NCI-H2029 treated with DMSO at 0.1 percent for 48 hours (cell line): ENCODE measurements at places on chromosomes 4 and X.
A peak's percentile ranks its signal among the peaks of the same experiment; 100 is the strongest.

- DNase-seq = no peak
These were observed 132.3 kb downstream of the ZNF330 start for GRCh38 chr4:141352909-141353525.

- DNase-seq = no peak
These were observed 1898.0 kb upstream of the PCDH7 start for GRCh38 chr4:28822163-28822562.

- no peak for DNase-seq
These were observed 80.5 kb downstream of the FAM53A start for GRCh38 chr4:1603413-1604135.

- no peak for DNase-seq
These were observed 59.3 kb downstream of the MAGEA1 start for GRCh38 chrX:153238361-153238760.

DNA sequence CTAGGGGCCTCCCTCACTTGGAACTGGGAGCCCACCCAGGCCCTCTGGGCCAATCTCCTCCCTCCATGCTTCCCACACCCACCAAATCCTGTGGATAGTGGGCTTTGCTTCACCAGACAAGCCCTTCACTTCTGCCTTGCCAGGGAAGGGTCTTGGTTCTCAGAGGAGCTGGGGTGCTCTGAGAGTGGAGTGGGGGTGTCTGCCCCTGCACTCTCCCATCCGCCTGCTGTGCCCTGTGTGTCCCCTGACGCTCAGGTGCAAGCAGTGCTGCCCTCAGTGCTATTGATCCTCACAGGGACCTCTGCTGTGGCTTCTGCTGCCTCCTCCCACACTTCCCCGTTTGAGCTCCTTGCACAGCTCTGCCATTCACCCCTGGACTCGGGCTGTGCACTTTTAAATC is 117.3 kb upstream of the NKX1-1 start:
- no peak for DNase-seq

DNA sequence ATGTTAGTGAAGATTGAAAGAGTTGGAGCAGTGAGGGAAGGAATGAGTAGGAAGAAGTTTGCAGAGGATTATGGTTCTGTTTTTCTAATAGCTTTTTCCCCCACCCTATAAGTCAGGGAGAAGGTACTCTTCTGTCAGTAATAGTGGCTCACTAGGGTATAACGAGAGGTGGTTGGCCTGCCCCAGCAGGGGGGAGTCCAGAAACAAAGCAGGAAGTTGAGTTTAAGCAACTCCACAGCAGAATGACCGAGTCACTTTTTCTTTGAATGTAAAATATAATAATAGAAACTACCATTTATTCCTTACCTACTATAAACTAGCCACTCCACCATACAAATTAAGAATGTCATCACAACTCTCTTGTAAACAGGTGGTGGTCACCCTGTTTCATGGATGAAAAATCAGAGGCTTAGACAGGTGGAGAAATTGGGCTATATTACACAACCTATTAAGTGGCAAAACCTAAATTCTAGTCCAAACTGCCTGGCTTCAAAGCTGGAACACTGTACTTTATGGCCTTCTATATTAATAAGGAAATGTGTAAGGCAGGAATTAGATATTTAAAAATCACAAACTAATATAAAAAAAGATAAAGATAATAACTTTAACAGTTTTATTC is 21.9 kb downstream of the AP1AR start:
- no peak for DNase-seq

DNA sequence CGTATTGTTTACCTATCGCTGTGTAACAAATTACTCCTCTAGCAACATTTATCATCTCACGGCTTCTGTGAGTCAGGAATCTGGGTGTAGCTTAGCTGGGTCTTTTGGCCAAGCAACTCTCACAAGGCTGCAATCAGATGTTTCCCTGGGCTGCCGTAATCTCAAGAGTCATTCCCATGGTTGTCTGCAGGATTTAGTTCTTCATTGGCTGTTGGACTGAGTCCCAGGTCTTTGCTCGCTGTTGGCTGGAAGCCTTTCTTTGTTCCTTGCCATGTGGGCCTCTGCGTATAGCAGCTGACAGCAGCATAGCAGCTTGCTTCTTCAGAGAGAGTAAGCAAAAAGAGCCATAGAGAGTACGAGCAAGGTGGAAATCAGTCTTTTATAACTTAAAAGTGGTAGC is 16.8 kb downstream of the POLR2B start:
- DNase-seq = peak; percentile 63

DNA sequence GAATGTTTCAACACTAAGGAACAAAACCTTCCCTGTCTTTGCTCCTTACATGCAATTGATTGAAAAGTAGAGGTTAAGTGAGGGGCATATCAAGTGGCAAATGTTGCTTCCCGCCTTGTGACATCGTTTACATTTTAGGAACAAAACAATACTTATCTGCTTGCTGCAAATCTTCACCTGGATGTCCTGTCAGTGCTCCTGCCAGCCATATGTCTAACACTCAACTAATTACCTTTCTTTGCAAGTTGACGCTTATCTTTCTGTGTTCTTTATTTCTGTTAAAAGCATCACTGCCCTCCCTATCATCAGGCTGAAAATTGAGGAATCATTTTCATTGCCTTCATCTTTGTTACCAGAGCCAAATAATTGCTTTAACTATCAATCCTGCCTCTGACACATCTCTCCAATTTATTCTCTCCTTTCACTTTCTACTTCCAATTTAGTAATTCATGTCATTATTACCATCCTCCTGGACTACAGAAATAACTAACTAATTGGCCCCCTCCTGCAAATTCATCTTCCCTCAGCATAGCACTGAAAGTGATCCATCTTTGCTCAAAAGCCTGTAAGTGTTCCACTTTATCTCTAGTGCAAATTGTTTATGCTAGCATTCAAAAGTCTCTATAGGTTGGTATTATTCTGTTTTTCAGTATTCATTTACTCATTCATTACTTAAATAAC is 298.7 kb upstream of the ATOH1 start:
- DNase-seq = no peak
